ENCODE measurements at places on chromosomes 3 and 15.

DNA sequence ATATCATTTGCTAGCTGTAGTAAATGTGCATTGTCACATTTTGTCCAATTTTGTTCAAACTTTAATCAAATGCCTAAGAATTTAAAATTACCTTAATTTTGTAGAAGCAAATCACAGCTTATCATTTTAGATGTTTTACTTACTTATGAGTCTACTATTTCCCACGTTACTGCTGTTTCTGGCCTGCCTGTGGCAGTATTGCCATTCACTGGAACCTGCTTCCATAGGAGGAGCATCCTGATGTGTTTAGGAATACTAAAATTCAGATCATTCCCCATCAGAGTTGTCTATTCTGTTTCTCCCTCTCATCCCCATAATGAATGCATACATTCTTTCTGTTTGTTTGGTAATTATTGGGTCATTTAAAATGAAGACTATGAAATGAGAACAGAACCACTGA lies 119.5 kb upstream of the SNRPN start:
- DNase-seq: no peak

GRCh38 chr3:40766396-40766795 lies 241.6 kb downstream of the ZNF621 start:
- DNase-seq: no peak

DNA sequence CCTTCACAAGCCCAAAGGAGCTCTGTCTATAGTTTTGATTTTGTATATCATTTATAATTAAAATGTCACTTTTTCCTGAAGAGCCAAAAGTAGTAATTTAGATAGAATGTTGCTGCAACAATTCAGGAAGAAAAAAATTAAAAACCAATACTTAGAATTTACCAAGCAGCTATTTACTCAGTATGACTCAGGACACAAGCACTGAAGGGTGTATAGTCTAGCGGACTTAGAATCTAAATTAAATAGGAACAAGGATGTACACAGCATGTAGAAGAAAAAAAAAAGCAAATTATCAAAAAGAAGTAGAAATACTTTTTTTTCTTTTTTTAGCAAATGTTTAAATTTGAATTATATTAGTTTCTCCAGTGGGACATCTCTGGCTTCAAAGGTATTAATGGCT lies 31.6 kb downstream of the PGBD4 start:
- DNase-seq: no peak

- no peak for DNase-seq
Measured at GRCh38 chr3:184275961-184276910, at the start of gene ECE2. Gene ECE2 (plus strand): TSS chr3:184276022. CDS start chr3:184276154, 132 bp downstream.

GRCh38 chr3:184339001-184339400 lies 1.6 kb downstream of the FAM131A start:
- no peak for DNase-seq

GRCh38 chr3:50186096-50186495 lies 5.3 kb upstream of the GNAT1 start:
- no peak for DNase-seq

- DNase-seq: no peak
Measured at GRCh38 chr15:43775411-43775965, 1.3 kb downstream of the ELL3 start.

GRCh38 chr3:71652781-71653413 lies 69.4 kb upstream of the FOXP1 start:
- DNase-seq: no peak

DNA sequence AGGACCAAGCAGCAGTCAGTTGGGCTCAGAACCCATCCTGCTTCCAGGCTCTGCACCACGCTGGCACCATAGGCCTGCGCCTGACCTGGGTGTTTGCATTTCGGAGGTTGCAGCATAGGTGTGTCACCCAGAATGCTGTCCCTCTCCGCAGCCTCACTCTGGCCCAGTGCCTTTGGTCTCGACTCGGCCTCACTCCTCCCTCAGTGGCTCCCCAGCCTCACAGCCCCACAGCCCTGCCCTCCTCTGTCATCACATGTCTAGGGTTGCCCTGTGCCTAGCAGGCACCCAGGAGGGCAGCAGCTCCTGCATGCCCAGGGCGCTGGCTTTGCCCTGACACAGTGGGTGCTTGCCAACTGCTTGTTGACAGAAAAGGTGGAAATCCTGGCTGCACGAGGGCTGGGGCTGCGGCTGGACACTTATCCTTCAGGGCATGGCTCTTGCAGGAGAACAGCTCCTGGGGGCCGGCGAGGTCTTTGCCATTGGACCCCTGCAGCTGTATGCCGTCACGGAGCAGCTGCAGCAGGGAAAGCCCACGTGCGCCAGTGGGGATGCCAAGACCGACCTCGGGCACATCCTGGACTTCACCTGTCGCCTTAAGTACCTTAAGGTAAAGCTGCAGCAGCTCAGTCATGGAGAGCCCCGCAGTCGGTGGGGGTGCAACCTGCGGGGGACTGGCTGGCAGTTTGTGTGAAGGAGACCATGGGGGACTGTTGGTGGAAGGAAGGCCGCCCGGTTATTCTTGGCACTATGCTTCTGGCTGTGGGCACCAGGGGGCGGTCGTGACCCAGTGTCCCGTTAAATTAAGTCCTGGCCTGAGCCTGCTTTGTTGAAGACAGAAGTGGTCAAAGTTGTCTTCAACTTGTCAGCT lies 16.2 kb downstream of the NISCH start:
- DNase-seq: no peak

GRCh38 chr3:75337226-75337900 lies 326.8 kb upstream of the FRG2C start:
- DNase-seq: no peak

DNA sequence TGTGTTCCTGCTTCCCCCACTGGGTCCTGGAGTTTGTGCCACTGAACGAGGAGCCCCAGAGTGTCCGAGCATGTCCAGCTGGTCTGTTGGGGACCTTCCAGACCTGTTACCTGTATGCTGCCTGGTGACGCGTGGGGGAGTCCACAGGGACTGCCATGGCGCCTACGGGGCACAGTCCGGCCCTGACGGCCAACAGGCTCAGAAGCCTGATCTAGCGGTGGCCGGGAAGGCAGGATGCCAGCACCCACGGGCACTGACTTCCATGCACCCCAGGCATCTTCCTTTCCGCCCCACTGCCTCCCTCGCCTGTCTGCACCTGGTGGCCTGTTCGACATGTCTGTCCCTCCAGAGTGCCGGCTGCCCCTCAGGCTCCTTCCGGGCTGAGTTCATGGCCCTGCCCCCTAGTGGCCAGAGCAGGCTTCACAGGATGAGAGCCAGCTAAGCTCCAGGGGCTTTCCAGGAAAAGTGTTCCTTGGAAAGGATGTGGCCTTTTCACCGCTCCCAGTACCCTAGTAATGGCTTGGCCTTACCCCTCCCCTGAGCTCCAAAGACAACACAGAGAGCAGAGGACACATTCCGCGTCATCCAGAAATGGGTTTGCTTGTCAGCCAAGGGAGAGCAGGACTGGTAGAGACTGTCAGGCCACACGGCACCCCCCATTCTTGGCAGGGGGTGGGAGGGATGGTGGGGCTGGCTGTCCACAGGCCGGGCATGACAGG lies 35.7 kb downstream of the NGRN start:
- DNase-seq: peak; percentile 41

GRCh38 chr3:194312186-194312742 lies 38.9 kb downstream of the CPN2 start:
- no peak for DNase-seq

DNA sequence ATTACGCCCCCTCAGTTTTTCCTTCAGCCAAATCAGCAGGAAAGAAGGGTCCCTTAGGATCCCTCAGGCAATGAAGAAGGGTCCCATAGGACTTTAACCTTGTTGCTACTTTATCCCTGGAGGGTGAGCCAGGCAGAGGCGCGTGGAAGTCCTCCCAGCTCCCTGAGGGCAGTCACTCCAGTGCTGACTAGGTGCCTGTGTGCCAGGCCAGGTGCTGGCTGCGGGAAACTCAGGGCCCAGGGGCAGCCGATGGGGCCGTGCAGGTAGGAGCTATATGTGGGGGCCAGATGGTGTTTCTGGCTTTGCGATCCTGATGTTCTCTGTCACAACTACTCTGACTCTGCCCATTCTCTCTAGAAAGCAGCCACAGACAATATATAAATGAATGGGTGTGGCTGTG lies 42.8 kb upstream of the IQSEC1 start:
- DNase-seq: no peak

DNA sequence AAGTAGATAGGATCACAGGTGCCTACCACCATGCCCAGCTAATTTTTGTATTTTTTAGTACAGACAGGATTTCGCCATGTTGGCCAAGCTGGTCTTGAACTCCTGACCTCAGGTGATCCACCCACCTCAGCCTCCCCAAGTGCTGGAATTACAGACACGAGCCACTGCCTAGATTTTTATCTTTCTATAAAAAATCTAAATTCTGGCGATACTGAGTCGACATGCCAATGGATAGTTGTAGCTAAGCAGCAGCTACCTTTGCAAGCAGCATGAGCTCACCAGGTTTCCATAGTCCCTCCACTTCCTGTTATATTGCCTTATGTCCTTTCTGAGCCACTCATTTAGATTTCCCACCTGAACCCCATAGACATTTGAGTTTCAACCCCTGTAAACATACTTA lies 13.1 kb upstream of the FMN1 start:
- no peak for DNase-seq

DNA sequence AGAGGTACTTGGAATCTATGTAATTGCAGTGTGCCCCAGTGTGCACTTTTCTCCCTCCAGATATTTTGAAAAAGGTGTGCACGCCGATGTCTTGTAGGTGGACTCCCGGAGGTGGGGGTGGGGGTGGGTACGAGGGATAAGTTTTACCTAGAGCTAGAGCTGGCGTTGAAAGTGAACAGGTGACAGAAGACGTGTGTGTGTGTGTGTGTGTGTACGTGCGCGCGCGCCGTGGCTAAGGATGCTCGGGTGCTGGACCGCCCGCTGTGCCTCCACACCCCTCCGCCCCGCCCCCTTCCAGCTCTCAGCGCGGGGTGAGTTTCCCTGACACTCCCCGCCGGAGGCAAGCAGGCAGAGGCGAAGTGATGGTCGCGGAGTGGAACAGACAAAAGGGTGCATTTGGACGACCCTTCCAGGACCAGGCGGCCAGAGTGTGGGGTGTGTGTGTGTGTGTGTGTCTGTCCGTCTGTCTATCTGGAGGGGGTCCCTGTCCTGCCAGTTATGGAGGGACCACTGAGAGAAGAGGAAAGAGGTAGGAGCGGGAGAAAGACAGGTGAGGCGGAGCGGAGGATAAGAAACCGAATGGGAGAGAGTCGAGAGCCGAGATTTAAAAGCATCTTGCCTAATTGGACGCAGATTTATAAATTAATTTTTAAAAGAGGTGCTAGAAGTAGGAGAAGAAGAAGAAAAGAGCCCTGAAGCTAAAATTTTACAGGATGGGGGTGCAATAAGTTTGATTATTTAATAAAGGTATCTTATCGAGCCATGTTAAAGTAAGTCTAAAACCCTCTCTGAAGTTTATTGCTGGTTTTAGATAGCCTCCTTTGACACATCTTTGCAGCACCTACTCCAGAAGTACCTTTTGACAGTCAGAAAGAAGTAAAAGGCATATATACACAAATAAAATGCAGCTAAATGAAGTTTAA lies 335.8 kb upstream of the THRB start:
- no peak for DNase-seq

GRCh38 chr15:77060546-77060945 lies 10.4 kb downstream of the TSPAN3 start:
- no peak for DNase-seq

DNA sequence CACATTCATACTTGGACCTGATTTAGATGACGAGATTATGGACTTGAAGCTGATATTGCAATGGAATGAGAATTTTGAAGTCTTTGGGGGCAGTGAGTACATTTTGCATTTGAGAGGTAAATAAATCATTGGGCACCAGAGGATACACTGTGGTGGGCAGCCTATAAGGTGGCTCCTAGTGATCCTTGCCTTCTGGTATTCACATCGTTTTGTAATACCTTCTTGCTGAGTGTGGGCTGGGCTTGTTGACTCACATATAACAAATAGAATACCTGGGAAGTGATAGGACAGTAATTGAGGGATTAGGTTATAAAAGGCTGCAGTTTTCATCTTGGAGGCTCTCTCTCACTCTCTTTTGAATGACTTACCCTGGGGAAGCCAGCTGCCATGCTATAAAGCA lies 605.5 kb upstream of the KCNMB2 start:
- DNase-seq: no peak

DNA sequence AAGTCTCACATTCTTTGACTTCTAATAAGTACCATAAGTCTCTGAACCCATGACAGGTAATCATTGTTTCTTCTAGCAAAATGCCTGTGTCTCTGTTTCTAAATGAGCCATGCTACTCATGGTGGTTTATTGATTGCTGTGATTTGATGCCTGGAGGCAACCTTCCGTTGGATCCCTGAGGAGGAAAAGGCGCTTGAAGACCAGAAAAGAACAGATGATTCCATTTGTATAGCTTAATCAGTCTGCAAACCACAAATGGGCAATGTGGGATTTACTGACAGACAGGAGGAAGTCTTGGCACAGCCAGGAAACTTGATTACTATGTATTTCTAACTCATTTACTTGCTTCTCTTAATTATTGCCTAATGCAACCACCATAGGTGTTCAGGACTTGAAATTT lies 103.1 kb upstream of the MRPL3 start:
- DNase-seq: no peak

DNA sequence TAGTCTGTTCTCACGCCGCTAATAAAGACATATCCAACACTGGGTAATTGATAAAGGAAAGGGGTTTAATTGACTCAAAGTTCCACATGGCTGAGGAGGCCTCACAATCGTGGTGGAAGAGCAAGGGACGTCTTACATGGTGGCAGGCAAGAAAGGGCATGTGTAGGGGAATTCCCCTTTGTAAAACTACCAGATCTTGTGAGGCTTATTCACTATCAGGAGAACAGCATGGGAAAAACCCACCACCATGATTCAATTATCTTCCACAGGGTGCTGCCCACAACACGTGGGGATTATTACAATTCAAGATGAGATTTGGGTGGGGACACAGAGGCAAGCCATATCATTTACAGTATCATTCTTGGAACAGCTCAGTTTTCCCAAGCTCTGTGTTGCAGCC lies 268.0 kb downstream of the SUCLG2 start:
- no peak for DNase-seq

DNA sequence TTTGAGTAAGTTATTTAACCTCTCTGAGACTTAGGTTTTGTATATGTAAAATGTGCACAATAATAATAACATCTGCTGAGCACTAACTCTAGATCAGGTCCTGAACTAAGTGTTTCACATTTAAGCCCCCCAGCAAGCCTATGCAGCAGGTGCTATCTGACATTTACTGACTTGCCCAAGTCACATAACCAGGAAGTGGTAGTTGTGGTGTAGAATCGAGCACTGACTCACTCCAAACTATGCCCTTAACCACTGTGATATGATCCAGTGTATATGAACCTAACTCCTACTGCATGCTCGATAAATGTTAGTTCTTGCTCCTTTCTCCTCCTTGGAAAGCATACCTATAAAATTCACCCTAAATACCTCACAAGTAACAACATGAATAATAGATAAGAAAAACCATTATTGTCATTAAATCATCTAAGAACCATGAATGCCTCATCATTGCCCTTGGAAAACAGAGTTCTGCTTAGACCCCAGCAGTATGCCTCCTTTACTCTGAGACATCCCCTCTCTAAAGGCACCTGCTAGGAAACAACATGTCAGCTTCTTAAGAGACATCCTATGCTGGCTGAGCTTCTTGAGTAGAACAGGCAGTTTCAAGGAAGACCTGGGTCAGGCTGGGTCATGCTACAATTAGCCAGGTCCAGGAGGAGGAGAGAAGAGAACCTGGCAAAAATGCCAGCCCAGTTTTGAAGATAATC lies 3.0 kb upstream of the SHC4 start:
- no peak for DNase-seq

- DNase-seq: no peak
Measured at GRCh38 chr15:72372361-72372760, 3.5 kb downstream of the HEXA start.

GRCh38 chr15:44250566-44251205 lies 37.8 kb upstream of the GOLM2 start:
- DNase-seq: no peak

Data from stimulated activated CD4-positive, alpha-beta T cell treated with anti-CD3 and anti-CD28 coated beads, TNF-alpha, amount 100 ng/mL, for 1 hour (primary cell).